Stimulated activated CD8-positive, alpha-beta memory T cell treated with anti-CD3 and anti-CD28 coated beads, Interleukin-7, amount 100 ng/mL, for 1 hour (primary cell): ENCODE measurements at places on chromosomes 2 and 18.

- DNase-seq, result no peak
These were observed 16.9 kb upstream of the RNU4ATAC start for GRCh38 chr2:121513597-121514333.

DNA sequence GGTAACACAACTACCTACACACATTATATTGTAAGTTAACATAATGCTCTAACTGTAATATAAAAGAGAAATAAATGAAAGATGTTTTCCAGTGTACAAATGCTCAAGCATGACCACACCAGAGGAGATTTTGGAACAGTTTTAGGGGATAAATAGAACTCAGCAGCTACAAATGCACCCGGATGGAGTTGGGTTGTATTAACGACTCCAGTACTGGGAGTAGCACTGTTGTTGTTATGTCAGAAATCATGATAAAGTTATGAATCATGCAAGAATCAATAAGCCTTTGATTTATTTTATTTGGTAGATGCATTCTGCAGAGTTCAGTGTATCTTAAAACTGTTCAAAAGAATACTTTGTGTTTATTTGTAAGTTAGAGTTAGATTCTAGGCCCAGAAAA lies 126.9 kb downstream of the MAP3K20 start:
- DNase-seq, result no peak

DNA sequence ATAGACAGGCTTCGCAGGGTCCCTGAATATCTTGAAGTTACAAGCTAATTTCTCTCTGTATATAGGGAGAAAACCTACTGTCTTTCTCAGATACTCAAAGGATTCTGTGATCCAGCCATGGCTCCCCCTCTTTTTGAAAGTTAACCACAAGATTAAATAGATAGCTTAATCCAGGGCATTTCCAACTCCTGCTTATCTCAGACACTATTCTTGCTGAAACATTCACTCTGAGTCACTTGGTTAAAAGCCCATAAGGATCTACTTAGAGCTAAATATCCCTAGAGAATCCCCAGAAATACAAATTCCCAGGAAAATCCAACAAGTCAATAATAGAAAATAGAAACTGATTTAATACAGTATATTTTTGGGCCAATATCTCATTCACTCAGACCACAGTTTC lies 179.1 kb upstream of the LYPD1 start:
- DNase-seq, result no peak

GRCh38 chr2:17306706-17307105 lies 211.5 kb downstream of the RAD51AP2 start:
- DNase-seq, result no peak

DNA sequence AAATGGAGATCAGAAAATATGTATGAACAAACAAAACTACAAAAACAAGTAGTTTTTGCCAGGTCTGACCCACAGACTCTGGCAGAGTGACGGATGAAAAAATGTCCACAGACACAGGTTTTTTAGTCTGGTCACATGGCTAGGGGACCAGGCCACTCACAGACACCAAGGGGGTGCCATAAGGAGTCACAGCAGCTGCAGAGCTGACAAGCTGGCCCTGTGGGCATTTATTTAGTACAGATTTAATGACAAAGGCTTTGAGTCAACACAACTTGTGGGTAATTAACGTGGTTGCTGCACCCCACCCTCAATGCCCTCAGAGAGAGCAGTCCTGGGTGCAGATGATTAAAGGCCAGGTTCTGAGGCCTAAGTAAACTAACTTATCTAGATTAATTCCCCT lies 76.0 kb downstream of the SH3YL1 start:
- DNase-seq, result no peak

DNA sequence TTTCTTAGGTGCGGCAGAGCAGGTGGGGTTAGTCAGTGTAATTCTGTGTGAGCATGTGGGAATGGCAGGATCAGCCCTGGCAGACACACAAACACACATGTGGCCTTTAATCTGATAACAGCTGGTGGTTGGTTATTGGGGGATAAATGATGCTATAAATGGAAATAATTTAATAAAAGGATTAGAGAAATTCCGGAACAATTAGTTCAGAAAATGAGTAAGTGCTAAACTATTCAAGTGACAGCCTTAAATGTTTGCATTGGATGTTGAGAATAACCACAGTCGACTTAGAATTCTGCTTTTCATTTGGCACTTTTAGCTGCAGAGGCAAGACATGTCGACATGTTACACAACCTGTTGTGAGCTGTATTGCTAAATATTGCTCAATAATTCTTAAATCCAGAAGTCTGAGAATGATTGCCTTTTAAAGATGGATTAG lies 7.2 kb downstream of the SMYD1 start:
- no peak for DNase-seq

GRCh38 chr2:187081461-187081860 lies 232.5 kb upstream of the ZSWIM2 start:
- DNase-seq, result no peak

- no peak for DNase-seq
These were observed 293.7 kb downstream of the NYAP2 start for GRCh38 chr2:225693259-225693658.

- DNase-seq, result no peak
These were observed 2.4 kb downstream of the EPAS1 start for GRCh38 chr2:46299365-46300263.

GRCh38 chr2:230721712-230722111 lies 9.1 kb downstream of the CAB39 start:
- no peak for DNase-seq

DNA sequence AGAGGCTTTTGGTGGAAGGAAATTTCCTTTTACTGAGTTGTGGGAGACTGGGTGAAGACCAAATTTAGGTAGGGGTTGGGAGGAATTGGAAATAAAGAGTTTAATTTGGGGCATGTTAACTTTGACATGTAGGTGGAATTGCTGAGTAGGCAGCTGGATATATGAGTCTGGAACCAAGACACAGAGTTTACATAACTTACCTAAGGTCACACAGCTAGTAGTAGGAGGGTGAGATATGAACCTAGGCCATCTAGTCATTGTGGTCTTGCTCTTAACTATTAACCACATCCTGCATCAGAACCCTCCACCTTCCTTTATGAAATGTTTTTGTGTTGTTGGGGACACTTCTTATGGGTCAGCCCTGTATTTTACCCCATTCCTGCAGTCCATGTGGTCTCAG lies 113.1 kb downstream of the ICOS start:
- DNase-seq, result no peak

DNA sequence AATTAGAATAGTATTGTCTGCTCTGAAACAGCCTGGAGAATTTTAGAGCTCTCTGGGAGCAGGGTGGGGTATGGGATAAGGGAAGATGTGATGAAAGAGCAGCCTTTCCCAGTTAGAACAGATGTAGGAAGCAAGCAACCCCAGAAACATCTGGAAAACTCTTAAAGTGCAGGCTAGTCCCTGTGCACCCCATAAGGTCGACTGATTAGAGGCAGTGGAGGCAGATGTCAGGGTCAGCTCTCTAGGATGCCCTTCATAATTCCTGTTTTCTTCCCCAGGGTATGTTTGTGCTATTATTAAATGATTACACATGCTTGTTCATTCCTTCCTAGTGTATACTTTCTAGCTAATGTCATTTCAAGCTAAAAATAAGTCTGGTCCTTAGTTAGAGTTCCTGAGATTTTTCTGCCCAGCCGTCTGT lies 41.7 kb downstream of the PTPRM start:
- no peak for DNase-seq

- no peak for DNase-seq
These were observed 83.9 kb downstream of the CBLN2 start for GRCh38 chr18:72460210-72460680.
